ENCODE measurements at places on chromosomes 3 and 15.
A peak's percentile ranks its signal among the peaks of the same experiment; 100 is the strongest.

DNA sequence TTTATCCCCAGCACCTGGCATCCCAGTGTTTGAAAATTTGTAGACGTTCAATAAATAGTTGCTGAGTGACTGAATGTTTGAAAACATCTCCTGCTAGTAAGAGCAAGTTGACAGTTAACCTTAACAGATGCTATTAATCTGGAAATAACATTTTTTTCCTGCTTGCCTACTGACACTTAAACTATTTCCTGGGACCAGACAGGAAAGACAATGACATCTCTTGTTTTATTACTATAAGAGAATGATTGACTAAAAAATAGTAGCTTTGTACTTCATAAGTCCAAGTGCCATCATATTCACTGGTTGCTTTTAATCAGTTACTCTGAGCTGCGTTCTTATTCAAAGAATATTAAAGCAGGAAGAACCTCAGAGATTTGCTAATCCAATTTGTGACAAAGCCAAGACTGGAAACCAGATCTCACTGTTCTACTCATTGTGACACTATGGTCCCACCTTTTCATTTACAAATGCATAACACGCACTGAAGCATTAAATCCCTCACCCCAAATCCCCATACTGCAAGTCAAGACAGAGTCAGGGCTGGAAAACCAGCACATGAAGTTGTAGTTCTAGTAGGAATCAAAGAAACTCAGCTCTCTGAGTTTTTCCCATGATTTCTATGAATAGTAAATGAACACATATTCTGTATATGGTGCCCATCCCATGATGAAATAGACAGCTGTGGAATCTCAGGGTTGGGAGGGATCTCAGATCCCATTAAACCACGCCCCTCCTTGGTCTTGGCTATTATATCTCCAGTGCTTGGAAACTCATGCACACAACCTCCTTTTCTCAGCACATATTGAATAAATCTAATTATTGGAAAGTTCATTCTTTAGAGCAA is 212.7 kb upstream of the P2RY1 start:
- no peak for DNase-seq

DNA sequence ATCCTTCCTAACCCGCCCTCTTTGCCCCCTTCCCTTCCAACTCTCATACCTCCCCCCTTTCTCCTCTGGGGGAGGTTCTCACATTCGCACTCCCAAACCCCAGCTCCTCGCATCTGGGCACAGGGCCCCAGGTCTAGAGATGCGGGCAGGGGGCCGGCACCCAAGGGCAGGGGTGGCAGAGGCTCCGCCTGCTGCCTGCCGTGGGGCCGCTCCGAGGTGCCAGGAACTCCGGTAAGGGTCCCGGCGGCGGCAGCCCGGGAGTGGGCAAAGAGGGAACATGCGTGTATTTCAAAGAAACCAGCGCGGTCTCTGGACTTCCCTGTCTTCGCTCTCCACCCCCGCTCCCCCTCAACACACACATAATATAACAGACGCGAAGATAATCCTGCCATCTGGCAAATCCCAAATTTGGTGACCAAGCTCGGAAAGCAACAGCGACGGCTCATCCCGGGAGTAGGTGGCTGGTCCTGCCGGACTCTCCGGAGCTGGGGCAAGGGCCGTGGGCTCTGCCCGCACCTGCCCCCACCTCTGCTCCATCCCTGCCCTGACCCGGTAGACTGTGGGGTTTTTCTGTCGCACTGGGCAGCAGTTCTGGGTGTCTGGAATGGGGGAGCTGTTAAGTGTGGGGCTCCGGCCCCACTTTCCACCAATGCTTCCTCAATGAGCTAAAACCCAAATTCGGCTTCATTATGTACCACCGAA is 31.0 kb downstream of the NR2F2 start:
- no peak for DNase-seq

DNA sequence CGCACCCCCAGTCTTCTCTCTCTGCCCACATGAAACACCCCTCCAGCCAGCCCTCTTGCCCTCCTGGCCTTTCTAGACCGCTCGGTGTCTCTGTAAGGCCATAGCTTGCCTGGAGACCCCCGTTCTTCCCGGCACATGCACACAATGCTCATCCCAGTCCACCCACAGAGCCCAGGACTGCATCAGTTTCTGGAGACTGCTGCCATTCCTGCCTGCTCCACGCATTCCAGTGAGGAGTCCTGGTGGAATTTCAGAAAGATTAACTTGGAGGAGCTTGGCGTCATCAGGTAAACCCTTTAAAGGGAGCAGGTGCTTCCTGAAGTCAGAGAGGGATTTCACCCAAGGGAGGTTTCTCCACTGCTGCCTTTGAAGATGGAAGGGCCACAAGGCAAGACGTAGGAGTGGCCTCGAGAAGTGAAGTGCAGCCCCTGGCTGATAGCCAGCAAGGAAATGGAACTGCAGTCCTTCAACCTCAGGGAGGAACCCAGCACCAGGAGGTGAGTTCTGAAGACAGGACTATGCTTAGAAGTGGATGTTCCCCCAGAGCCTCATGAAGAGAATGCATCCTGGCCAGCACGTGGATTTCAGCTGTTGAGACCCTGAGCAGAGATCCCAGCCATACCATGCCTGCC is 19.2 kb downstream of the SLC41A3 start:
- DNase-seq, result no peak

GRCh38 chr3:27208961-27209616 is 160.1 kb downstream of the NEK10 start:
- no peak for DNase-seq

- DNase-seq, result no peak
These were observed 150.8 kb upstream of the BHLHE40 start for GRCh38 chr3:4828279-4829030.

DNA sequence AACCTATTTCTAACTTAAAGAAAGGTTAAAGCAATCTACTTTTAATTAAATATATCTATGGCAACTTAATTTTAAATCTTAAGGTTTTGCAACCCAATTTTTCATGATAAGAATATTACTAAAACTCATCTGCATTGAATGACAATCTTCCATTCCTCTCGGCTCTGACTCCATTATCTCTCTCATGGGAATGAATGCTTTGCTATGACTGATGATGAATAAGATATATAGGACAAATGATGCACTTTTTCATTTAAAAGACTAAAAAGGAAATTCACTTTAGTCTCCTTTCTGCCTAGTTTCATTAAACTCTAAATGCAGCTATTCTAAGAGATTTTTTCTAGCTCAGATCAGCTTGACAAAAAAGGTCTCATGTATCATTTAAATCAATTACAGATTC is 68.7 kb downstream of the GBE1 start:
- no peak for DNase-seq

GRCh38 chr3:59609657-59610348 is 560.0 kb upstream of the CFAP20DC start:
- DNase-seq, result no peak

DNA sequence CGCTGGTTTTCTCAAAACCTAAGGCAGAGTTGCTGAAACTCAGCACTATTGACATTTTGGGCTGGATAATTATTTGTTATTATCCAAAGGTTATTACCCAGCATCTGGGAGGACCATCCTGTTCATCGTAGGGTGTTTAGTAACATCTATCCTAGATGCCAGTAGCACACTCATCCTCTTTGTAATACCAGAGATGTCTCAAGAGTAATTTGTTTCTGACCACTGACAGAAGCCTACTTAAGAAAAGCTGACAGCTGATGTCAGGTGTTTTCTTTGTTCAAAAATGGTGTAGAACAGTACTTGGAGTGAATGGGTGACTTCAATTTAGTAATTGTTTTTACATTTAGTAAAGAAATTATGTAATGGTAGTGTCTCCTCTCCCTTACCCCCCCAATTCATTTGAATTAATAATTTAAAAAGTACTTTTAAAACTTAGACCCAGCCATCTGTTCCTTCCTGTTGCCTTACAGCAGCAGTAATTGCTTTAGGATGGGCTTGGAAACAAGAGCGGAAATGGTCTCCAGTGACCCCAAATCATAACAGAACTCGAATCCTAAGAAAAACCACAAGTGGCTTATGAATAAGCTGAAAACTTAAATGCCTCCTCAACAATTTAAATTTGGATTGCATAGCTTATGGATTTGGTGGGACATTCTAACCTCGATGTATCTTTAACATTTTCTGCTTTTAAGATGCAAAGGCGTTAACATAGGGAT is 105.4 kb downstream of the PTPRG start:
- no peak for DNase-seq

DNA sequence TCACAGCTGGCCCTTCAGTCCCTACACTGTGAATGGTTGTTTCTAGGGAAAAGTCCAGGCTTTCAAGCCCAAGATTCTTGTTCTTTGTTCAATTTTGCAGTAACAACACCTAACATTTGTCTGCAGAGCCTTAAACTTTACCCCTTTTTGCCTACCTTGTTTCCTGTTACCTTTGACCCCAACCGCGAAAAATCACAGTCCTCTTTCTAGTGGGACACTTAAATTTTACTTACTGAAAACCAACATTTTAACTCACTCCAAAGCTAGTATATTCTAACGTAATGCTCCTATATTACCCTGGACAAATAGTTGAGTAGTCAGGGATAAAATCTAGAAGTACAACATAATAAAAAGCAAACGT is 649 bp upstream of the PIK3CB start:
- DNase-seq, result no peak

DNA sequence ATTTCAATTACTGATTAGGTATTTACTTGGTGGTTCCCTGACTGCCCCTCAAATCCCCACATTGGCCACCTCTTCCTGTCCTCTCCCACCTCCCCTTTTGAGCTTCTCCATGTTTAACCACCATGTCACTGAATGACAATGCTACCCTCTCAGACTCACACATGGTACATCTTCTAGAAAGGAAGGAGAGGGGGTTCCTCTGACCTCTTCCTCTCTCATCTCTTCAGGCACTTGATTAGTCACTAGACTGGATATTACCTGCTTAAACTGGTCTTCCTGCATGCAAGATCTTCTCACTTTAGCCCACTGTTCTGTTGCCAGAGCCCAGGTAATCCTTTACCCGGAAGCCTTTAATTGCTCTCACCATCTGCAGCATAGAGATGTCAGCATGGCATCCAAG is 64.9 kb downstream of the DIPK2A start:
- DNase-seq, result no peak

DNA sequence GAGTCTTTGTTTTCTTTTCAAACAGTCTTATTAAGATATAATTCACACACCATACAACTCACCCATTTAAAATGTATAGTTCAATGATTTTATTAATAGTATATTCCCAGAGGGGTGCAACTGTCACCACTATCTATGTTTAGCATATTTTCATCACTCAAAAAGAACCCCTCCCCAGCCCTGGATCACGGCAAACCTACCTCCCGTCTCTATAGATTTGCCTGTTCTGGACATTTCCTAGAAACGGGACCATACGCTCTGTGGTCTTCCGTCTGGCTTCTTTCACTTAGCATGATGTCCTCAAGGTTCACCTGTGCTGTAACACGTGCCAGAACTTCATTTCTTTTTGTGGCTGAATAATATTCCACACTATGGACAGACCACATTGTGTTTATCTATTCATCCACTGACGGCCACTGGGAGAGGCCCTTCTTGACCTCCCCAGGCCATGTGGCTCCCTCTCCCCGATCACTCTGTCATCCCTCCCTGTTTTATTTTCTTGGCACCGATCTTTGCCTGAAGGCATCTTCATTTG is 56.4 kb downstream of the IQSEC1 start:
- DNase-seq, result no peak

DNA sequence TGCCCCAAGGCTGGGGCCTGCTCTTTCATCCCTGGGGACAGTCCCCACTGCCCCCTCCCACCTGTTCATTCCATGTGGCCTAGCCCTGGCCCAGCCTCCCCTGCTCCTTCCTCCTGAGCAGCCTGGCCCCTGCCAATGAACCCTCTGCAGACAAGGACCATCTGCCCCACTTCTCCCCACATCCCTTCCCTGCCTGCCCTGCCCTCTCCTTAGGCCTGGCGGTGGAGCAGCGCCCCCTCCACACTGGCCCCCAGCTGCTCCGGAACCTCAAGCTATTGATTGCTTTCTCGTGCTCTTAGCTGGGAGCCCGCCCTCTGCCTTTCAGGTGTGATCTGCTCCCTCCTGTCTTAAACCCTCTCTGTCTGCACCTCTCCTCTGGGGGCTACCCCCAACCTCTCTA is 8.0 kb downstream of the PLXNA1 start:
- DNase-seq, result no peak

- peak; percentile 15 for DNase-seq
These were observed 19.4 kb upstream of the ADAMTS7 start for GRCh38 chr15:78830514-78831228.

- DNase-seq, result no peak
These were observed 1.1 kb downstream of the ITPR1 start for GRCh38 chr3:4493941-4494894.

DNA sequence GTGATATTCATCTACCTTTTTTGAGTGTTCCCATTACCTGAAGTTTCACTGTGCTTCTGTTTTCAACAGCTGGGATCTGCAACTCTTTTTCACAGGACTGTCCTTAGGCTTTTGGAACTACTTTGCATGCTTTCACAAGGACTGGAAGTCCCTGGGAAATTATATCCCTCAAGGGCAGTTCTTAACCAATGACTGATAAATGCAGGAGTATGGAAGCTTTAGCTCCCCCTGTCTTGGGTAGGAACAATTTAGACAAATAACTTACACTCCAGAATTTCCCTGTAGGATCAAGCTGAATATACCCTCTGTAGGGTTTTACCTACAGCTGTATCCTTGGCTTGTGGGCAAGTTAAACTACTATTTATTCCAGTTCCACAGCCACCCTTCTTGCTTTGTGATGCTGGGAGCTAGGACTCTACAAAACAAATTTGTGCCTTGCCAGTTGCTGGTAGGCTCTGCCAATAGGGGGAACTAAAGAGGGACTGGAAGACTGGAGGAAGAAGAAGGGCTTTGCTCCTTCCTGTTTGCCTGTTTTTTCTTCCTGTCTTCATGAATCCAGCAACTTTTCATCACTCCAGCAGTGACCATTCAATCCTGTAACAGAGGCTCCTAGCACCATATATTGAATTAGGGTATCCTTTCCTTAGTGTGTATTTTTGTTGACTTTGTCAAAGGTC is 6.8 kb upstream of the ZNF280D start:
- no peak for DNase-seq

- no peak for DNase-seq
These were observed 189.5 kb downstream of the SPATA16 start for GRCh38 chr3:172951511-172951910.

DNA sequence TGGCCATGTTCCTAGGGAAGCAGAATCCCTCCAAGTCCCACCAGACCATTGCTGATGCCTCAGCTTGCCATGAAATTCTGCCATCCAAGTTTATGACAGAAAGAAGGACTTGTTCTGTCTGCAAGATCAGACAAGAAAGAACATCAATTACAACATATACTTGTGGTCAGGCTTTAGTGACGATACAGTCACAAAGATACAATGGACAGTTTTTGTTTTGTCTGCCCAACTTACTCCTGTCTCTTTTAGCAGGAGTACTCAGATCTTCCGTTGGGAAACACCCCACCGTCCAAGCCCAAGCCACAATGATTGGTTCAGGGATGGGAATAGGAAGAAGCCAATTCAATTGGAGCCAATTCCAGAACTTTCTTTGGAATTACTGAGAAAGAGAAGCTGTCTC is 15.7 kb downstream of the KLHL6 start:
- no peak for DNase-seq
